Vagina (tissue), 2 donors: ENCODE measurements at places on chromosomes 1 and 21.

GRCh38 chr1:53698384-53698980 lies 40.5 kb downstream of the GLIS1 start:
- DNase-seq, result no peak

DNA sequence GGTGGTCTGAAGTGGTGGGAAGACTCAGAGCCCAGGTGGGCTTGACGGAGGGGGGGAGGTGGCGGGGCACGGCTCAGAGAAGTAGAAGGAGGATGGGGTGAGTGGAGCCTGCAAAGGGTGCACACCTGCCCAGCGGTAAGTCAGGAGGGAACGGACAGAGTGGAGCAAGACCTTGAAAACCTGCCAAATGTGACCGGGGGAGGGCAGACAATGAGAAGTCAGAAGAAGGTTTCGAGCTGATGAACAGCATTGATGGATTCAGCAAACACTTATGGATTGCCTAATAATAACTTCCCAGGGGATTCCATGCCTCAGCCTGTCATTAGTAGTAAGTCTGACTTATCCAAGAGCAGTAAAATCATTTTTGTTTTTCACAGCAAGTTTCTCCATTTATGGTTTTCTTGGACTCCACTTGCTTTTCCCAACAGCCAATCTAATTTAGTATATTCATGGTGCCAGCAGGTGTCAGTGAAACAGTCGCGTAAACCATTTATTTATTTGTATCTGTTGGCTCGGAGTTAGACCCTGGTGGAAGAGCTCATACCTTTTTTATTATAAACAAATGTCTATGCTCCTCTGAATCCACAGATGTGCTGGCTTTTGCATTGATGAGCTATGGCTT lies 279.1 kb downstream of the PCP4 start:
- DNase-seq, result no peak

- DNase-seq, result no peak
These were observed 32.1 kb upstream of the KCNE1 start for GRCh38 chr21:34544032-34544496.

GRCh38 chr1:47703981-47704596 lies 266.2 kb downstream of the FOXD2 start:
- no peak for DNase-seq

DNA sequence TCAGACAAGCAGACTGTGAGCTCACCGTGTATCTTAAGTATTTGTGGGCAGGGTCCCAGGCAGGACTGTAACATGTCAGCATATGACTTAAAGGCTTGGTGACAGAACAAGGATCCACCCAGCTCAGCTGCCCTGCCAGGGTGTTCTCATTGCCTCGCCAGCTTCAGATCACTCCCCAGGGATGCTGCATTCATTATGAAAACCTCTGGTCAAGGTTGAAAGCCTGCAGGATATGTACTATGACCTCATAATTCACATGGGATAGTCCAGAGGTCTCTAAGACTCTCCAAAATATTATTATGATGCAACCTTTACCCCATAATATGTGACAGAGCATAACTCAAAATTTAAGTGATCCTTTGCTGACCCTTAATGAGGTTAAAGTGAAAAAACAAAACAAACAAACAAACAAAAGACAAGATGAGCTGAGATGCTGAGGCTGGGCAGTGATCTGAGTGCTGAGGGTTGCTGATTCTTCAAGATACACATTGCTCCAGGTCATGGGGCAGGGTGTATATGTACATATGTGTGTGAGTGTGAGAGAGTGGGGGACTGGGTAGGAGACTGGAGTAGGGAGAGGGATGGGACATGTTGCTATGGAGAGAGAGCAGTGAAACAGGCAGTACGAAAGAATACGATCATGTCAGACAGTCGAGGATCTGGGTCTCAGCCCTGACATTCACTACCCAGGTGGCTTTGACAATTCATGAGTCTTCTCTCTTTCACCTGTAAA lies 98.8 kb upstream of the DUSP10 start:
- no peak for DNase-seq

DNA sequence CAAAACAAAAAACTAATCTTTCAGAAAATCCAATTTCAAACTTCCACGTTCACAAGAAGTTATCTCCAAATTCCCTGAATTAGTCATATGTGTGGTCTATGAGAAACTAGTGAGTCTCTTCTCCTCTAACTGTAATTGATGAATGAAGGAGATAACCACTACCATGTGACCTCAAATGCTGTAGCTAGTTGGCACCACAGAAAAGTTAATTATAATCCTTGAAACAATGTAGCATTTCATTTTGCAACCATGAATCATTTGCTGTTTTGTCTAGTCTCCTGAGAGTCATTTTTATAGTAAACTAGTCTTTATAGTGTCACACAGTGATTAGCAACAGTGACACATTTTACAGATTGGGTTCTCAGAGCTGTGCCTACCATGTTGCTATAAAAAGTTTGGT lies 287.5 kb downstream of the LRRIQ3 start:
- DNase-seq, result no peak

- no peak for DNase-seq
These were observed 26.7 kb downstream of the SUSD4 start for GRCh38 chr1:223337174-223337869.

DNA sequence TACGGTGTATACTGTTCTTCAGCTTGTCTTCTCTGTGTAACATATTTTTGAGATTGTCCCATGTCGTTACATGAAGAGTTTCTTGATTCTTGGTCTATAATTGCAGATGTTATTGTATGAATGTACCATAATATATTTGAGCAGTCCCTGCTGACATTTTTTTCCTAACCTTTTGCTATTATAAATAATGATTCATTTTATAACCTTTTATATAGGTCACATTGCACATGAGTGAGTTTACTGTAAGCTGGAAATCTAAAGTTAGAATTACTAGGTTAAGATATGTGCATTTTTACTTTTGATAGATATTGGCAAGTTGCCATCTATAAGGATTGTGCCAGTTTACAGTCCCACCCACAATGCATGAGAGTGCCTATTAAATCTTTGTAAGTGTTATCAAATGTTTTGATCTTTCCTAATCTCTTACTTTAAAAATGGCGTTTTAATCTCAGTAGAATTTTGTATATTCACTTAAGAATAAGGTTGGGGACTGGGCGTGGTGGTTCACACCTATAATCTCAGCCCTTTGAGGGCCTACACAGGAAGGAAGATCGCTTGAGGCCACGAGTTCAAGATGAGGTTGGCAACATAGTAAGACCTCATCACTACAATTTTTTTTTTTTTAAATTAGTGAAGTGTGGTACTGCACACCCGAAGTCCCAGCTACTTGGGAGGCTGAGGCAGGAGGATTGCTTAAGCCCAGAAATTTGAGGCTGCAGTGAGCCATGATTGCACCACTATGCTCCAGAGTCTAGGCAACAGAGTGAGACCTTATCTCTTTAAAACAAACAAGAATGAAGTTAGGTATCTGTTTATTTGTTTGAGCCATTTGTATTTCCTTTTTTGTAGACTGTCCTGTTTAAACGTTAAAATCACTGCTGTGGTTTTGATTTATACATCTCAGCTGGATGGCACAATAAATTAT lies 36.5 kb downstream of the ZMYM1 start:
- no peak for DNase-seq

- no peak for DNase-seq
These were observed 10.5 kb downstream of the KCNJ15 start for GRCh38 chr21:38267136-38267755.
